ENCODE measurements at places on chromosomes 4 and X.
A peak's percentile ranks its signal among the peaks of the same experiment; 100 is the strongest.

DNA sequence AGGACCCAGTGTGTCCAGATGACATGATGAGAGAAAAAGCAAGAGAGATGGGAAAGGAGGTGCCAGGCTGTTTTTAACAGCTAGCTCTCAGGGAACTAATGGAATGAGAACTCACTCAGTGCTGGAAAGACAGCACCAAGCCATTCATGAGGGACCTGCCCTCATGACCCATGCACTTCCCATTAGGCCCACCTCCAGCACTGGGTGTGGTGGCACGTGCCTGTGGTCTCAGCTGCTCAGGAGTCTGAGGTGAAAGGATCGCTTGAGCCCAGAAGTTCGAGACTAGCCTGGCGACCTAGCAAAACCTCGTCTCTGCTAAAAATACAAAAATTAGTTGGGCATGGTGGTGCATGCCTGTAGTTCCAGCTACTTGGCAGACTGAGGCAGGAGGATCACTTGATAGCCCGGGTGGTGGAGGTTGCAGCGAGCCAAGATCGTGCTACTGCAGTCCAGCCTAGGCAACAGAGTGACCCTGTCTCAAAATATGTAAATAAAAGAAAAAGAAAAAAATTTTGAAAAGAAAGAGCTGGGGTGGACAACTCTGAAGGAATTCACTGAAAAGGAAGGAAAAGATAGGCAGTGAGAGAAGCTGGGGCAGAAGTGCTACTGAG, 50.9 kb downstream of the FAM193A start:
- no peak for DNase-seq

DNA sequence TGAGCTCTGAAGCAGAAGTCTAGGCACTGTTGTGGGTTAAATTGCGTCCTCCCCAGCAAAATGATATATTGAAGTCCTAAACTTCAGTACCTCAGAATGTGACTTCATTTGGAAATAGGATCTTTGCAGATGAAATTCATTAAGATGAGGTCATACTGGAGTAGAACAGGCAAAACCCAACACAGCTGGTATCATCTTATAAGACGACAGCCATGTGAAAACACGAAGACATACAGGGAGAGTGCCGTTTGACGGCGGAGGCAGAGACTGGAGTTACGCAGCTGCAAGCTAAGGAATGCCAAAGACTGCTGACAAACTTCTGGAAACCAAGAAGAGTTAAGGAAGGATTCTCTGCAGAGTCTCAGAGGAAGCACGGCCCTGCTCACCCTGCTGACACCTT, 241.5 kb downstream of the MAML3 start:
- DNase-seq = no peak

DNA sequence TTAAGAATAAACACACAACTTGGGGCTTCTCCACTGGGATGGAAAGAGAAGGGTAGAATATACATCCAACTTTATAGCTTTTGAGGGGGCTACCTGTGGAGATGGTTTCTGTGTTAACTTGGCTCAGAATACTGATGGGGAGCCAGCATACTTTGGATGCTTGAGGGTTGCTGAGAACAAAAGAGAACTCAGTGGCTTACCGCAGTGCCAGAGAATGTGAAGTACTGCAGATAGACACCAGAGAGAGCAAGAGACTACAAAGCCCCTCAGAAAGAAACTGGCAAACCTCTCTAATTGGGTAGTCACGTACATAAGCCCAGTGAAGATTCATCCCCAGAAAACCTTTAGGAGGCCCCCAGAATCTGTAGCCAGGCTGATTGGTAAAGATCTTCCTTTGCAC, 214.4 kb downstream of the DCHS2 start:
- DNase-seq = no peak

DNA sequence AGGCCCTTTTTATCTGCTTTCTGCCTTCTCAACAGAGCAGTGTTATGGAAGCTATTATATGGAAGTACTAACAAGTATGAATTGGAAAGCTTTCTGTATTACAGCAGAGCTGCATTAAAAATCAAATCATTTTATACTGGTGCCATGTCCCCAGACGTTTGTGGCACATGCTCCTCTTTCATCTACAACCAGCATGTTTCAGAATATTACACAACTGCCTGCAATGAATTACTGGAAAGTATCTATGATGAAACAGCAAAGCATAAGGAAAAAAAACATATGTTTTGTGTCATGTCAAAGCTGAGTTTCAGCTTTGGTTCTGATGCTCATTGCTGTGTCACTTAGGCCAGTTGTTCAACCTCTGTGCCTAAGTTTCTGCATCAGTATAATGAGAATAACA, 576.8 kb downstream of the GBA3 start:
- no peak for DNase-seq

DNA sequence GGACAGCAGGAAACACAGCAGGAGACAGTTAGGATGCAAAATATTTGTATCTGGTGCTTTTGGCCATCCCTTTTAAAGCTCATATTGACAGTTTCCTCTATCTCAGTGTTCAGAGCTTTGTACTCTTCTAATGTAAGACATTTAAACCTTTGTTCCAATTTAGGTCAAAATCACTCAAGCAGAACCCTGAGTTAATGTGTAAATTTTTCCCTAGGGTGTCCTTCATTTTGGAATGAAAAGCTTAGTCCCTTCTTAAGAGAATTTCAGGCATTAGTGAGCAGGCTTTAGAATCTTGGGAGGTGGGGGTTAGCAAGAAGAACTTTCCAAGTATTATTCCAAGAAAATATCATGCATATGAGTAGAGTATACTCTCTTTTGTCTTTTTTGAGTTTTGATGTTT, 188.7 kb downstream of the GBA3 start:
- DNase-seq = no peak

GRCh38 chr4:13452927-13453579, 31.1 kb downstream of the RAB28 start:
- DNase-seq = no peak

DNA sequence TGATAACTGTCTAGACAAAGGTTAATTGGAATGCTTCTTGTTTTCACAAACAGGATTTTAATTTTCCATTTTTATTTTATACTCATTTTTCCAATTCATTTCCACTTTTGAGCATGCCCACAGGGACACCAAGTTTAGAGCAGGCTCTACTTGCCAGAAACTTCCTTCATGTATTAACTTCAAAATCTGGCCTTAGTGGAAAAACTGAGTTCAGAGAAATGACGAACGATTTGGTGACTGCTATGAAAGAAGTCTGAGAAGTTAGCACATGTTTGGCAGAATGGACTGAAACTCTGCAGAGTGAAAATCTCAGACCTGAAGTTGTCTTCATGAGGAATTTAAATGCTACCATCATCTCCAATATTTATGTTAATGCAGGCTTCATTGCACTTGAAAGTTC, 214.1 kb downstream of the THOC2 start:
- no peak for DNase-seq

DNA sequence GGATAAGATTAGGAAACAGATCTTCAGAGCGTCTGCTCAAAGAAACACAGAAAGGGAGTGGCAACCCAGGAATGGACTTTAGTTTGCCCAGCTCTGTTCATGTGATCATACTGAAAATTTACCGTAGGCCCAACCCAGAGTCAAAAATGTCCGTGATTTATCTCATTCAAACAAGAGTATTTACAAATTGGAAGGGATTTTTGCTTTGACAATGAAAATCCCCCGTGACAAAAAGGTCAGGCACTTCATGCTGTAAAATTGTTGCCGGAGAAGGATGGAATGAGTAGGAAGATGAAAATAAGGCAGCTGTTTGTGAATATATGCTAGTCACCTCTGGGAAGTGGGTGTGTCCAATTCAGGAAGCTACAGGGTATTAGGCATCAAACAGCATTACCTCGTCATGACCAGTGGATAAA, 1.2 kb downstream of the SULT1B1 start:
- peak; percentile 14 for DNase-seq

DNA sequence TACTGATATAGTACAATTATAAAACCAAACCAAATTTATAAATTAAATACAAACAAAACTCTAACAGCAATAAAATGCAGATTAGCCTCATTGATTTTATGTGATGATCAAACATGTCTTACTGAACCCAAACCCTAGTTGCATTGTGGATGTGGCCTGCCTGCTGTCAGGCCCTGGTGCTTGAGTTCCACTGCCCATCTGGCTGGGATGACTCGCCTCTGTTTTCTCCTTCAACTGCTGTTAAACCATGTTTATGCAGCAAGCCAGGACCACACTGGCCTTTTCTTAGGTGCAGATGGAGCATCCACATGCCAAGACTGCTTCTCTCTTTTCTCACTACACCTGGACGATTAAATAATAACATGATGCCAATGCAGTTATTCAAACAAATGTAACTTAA, 22.6 kb downstream of the NAP1L5 start:
- no peak for DNase-seq

DNA sequence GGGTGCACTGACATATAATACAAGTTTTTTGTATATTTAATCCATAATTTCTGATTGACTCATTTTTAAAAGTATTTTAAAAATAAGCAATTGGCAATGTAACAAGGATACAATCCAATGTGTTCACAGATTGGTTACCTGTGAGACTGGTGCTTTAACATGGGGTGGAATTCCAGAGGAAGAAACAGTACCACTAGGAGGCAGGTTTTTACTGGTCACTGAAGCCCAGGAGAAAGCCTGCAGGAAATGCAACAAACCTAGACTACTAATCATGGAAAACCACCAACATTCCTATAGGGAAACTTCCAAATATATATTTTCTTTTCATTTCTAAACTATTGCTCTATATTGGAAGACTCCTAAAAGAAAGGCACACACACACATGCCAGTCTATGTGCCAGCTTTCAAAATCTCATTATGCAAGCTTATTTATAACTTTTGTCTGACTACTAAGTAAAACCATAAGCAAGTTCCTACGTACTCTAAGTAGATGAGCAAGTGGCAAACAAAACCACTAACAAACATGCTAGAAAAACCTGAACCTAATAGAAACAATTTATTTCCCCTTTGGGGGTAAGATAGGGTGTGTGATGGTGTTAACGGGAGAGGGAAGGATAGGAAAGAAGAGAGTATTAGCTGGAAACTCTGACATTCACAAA, 19.2 kb downstream of the G3BP2 start:
- DNase-seq = no peak

DNA sequence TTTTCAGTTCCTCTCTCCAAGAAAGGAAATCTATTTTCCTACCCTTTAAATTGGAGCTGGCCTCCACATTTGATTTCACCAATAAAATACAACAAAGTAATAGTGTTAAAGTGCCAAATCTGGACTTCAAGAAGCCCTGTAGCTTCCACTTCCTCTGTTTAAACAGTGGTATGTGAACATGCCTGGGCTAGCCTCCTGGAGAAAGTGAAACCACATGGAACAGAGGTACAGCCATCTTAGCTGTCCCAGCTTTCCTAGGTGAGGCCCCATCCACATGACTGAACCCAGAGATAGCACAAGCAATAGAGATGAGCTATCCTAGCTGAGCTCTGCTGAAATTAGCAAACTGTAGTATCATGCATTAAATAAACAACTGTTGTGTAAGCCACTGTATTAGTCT, 131.8 kb upstream of the VCX start:
- DNase-seq = no peak

- DNase-seq = no peak
These were observed 22.8 kb downstream of the PDLIM3 start for GRCh38 chr4:185512516-185512915.

GRCh38 chrX:121949041-121949760, 901.8 kb downstream of the GLUD2 start:
- no peak for DNase-seq

DNA sequence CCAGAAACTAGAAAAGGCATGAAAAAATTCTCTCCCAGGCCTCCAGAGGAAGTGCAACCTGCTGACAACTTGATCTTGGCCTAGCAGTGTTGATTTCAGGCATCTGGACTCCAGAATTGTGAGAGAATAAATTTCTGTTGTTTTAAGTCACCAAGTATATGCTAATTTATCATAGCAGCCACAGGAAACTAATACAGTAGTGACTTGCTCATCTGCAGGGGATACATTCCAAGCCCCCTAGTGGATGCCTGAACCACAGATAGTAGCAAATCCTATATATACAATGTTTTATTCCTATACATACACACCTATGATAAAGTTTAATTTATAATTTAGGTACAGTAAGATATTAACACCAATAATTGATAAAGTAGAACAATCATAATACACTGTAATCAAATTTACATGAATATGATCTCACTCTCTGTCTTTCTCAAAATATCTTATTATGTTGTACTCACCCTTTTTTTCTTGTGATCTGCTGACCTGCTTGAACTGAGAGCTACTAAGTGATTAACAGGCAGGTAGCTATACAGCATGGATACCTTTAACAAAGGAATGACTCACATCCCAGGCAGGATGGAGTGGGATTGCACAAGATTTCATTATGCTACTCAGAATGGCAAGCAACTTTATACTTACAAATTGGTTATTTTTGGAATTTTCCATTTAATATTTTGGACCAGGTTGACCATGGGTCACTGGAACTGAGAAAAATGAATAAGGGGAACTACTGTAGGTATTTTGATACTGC, 501.1 kb downstream of the KCNIP4 start:
- DNase-seq = no peak
